RPMI7951 (cell line): ENCODE measurements at places on chromosomes 11 and 22. TPM values are rescaled to one million over a fixed set of nuclear protein-coding genes. Genes with fewer than 3 reads are reported as not detected.

- DNase-seq, result no peak
Observed at GRCh38 chr22:29732883-29733282, 13.1 kb downstream of the CABP7 start.

DNA sequence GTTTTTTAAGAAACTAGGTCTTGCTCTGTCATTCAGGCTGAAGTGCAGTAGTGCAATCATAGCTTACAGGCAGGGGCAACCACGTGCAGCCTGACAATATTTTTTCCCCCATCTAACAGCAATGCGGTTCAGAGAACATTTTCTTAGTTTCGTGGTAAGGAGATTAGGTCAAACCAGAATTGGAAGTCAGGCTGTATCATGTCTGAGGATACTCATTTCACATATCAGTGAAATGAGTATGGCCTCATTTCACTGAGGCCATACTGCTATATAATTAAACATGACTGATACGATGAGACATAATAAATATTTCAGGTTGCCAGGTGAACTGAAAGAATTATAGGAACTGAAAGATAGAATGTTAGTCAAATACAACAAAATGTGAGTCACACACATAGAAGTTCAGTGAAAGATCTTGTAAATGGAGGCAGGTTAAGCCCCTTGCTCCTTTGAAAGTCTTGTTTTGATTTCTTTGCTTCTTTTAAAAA is 32.5 kb upstream of the IZUMO1R start:
- DNase-seq, result no peak

Gene CRYBB2
- not detected in 2 replicates for total RNA-seq

DNA sequence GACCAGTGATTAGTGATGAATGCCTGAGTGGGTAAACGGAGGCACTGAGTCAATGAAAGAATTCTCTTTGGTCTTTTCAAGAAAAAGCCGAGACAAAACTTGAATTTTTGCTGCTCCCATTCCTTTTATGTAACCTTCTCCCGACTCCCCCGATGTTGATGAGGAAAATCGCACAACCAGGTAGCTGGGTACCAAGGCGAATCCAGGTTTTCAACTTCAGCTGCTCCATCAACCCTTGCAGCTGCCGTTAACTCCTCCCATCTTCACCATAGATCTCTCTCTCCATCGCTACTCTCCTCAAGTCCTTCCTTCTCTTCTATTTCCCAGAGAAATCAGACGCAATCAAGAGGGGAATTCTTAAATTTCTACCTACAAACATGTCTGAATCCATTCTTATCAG is 611 bp upstream of the USP2 start:
- DNase-seq, result no peak

Gene NXPE2
- total RNA-seq, result 0.12 and 0.39 TPM in 2 replicates

Gene TYR
- total RNA-seq, result 2.0 and 2.3 TPM in 2 replicates

- peak; percentile 84 for DNase-seq
Observed at GRCh38 chr11:112255067-112255720, 5.5 kb downstream of the PLET1 start.

Gene ART1
- not detected in 2 replicates for total RNA-seq

DNA sequence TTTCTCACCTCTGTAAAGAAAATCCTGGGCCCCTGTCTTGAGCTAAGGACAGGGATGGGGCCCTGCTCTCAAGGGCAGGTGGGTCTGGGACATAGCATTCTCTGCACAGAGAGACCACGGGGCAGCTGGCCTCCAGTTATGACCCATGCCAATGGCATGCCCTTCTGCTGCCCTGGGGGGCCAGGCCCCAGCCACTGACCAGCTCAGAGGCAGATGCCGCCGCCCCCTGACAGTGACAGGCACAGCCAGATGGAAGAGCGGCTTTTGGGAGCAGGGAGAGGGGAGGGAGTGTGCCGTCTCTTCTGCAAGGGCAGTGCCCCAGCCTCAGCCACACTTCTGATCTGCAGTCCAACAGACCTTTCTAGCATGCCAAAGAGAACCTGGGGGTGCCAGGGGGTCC is 114.8 kb upstream of the NAV2 start:
- peak; percentile 79 for DNase-seq

Gene HTR3A
- not detected in 2 replicates for total RNA-seq
